A549 treated with DMSO at 1 μM for 4 hours (cell line): ENCODE measurements at places on chromosomes 4 and X. TPM values are rescaled to one million over a fixed set of nuclear protein-coding genes. Genes with fewer than 3 reads are reported as not detected.

The GLRB gene
- total RNA-seq = 0.75 to 0.95 TPM (median 0.88 TPM) in 5 replicates

The SATL1 gene
- total RNA-seq = not detected in 5 replicates

The TBC1D9 gene
- 6.8 to 8.8 TPM (median 8.7 TPM) in 5 replicates for total RNA-seq

The IGFBP7 gene
- total RNA-seq = 180 to 323 TPM (median 220 TPM) in 5 replicates

The PNPLA4 gene
- 11.3 to 14.0 TPM (median 11.8 TPM) in 5 replicates for total RNA-seq

The SEL1L3 gene
- 24.2 to 29.0 TPM (median 25.4 TPM) in 5 replicates for total RNA-seq

The TDO2 gene
- total RNA-seq = 0.28 to 1.2 TPM (median 0.91 TPM) in 5 replicates
